ENCODE measurements at places on chromosomes 1 and 21. TPM values are rescaled to one million over a fixed set of nuclear protein-coding genes. Genes with fewer than 3 reads are reported as not detected.

Gene ANGPTL3
- not detected for total RNA-seq

Gene DIO1
- total RNA-seq = not detected

Gene DSCAM
- total RNA-seq = not detected

Gene SRM
- total RNA-seq = 140 TPM

Gene B4GALT2
- total RNA-seq = 71.1 TPM
